Dermis microvascular lymphatic vessel endothelial cell (primary cell): ENCODE measurements at places on chromosomes 2 and 18.

GRCh38 chr2:286774-287392 lies 1.0 kb downstream of the ALKAL2 start:
- DNase-seq: peak; percentile 22

- DNase-seq: no peak
Observed at GRCh38 chr2:70830366-70830765, 5.2 kb downstream of the CD207 start.

DNA sequence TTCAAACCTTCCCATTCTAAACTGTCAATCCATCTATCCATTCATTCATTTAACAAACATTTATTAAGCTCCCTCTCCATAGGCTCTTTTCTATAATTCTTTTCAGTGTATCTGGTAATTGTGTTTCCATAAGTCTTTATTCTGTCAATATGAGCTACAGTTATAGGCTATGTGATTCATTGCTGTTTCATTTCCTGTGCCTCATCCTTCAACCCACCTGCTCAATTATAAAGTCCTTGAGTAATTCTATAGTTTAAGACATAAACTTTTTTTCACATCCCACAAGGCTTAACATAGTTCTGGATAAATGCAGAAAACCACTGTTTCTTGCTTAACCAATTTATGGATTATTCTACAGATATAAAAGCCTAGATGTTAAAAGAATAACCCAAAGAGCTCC lies 84.2 kb upstream of the PIK3C3 start:
- no peak for DNase-seq

GRCh38 chr2:139083121-139083520 lies 302.9 kb upstream of the NXPH2 start:
- no peak for DNase-seq

DNA sequence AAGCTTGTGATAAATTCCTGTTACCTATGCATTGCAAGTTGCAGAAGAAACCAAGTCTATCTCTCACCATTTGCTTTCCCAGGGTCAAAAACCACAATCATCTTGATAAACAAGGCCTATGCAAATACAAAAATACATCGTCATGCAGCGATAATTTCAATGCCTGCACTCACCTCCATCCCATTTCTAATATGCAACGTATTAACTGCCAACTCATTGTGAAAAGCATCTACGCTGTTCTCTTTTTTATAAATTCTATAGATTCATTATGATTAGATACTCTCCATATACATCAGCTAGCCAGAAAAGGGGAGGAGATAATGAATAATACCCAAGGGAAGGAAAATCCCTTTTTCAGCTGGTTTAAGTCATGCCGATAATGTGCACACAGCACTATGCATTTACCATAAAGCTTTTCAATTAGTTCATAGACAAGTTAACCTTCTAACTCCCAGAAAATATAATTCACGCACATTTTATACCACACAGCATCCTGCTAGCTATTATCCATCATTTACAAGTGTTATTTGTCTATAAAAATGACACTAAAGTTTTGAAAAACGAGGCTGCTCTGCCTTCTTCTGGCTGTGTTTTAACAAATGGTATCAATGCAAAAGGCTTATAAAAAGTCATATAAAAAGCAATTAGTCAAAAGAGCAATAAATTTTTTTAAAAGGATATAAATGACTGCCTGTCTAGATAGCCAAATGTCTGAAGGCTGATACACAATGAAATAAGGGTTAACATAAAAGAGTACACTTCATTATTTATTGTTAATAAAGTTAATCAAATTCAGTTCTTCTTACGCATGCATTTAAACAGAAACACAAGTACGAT lies 77.6 kb downstream of the AFF3 start:
- DNase-seq: no peak

- DNase-seq: peak; percentile 83
Observed at GRCh38 chr2:196259507-196260481, 88.4 kb upstream of the STK17B start.

- DNase-seq: no peak
Observed at GRCh38 chr2:230162981-230163380, 56.8 kb downstream of the SP110 start.

DNA sequence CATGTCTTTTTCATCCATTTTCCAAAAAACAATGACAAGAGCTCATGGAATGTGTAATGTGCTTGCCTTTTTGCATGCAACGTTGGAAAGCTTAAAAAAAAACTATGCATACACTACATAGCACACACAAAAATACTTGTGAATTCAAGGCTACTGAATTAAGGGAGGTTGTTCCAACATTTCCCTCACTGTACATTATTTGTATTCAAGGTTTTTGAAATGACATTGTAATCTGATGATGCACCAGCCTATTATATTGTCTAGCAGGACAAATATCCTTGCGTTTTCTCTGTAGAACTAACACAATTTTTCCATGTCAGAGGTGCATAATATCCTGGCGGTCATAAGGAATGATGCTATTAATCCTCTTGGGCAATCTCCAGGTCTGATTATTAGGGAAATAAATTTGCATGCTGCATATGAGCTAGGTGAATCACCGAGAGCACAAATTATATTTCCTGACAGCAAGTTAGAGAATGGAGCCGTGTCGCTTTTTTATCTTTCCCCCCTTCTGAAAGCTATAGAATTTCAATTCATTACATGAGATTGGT lies 836.9 kb upstream of the FANCL start:
- DNase-seq: no peak

DNA sequence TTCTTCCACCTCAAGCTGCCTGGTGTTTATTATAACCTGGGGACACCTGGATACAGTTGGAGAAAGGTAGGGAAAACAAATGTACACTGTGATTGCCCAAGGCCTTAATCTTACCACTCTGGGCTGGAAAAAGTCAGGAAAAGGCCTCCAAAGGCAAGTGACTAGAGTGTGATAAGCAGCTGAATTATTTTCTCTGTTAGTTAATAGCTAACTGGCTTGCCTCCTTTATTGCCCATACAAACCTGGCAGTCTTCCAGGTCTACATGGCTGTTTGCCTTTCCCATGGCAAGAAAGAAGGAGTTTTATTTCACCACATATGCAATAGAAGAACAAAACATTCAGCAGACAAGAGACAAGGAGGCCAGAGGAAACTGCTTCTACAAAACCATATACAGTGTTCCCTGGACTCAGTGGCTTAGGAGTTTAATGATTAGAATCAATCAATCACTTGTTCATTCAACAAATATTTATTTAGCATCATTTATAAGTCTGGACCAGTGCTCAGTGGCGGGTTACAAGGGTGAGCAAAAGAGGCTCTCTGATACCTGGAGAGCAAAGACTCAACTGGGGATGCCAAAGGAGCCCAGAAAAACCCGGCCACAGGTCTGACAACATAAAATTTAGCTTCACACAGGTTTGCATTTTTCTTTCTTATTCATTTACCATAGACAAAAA lies 27.5 kb upstream of the SUCLG1 start:
- no peak for DNase-seq

DNA sequence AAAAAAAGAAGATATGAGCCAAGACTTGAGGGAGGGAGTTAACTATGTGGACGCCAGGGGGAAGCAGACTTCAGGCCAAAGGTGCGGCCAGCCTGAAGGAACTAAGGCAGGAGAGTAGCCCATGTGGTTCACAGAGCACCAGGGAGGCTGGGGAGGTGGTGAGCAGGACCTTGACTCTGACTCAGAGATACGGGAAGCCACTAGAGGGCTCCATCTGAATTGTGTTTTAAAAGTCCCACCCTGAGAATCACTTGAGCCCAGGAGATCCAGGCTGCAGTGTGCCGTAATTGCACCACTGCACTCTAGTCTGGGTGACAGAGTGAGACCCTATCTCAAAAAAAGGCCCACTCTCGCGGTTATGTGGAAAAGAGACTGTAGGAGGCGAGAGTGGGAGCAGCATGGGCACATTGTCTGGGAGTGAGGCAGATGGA lies 12.3 kb downstream of the CEP192 start:
- DNase-seq: no peak

GRCh38 chr2:9983401-9984216 lies 32.1 kb downstream of the GRHL1 start:
- DNase-seq: no peak

DNA sequence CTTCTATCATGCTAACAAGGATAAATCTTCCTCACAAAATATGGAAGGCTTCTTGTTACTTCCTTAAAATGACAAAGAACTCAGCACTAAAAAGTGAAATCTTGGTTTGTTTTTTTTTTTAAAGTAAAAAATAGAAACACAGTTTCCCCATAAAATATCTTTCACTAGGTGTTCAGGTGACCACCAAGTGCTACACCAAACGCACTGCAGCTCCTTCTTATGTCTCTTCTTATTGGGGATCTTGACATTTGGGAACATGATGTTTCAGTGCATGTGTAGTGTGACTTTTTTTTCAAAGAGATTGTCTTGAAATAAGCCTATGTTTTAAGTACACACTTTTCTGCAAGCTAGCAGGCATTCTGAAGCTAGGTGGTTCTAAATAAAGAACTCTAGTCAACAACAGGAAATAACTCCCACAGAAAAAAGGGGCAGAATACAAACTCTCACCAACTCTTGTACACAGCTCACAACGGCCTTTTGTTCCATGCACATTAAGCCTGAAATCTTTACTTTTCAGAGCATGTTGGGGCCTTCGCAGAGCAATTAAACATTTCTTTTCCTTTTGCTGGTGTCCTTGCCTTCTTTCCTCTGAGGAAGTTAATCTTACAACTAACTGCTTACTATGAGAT lies 13.2 kb upstream of the SERTAD2 start:
- DNase-seq: no peak

GRCh38 chr2:157327200-157327599 lies 1.6 kb upstream of the ERMN start:
- DNase-seq: no peak

DNA sequence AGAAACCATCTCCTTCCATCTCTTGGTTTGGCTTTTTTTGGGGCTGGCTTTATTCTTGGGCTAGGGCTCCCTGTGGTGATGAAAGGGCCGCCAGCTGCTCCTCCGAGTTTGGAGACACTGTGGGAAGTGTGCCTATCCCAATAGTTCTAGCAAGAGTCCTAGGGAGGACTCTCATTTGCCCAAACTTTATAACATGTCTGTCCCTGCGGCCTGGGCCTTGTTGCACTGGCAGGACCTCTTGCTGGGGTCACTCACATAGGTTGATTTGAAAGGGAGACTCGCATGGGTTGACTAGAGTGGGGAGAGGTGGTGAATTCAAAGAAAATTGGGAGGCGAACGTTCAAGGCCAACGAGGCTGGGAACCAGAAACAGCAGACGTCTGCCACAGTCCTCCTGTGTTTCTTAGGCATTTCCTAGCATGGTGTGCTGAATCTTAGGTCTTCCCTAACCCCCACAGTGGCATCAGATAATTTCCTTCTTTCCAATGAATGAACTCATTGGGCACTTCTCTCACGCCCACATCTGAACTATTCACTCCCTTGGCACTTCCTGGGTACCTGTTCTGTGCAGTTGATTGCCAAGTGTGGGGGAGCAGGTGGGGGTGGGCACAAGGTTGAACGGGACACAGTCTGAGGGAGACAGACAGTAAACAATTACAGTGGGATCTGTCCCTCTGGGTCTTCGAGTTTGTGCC lies 26.8 kb downstream of the NIFK start:
- DNase-seq: no peak
